ENCODE measurements at places on chromosomes 7 and 10.

DNA sequence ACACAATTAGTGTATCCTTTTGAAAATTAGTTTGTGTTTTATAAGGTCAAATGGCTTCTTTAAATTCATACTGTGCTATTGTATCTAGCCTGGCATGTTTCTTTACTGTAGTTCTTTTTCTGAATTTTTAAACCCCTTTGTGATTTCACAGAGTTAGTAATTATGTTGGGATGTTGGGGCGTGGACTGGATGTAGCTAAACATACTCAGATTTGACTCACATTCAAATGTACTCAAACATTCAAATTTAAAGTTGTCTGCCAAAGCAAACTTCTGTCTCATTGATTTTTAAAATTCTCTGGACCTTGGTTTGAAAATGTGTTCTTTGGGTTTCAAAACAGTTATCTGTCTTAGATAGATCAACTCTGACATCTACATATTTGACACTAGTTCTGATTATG, 7.2 kb upstream of the NRP1 start:
- no peak for DNase-seq

GRCh38 chr7:80415114-80415513, 96.8 kb downstream of the GNAT3 start:
- no peak for DNase-seq

GRCh38 chr7:96833676-96834453, 124.2 kb upstream of the SEM1 start:
- no peak for DNase-seq

DNA sequence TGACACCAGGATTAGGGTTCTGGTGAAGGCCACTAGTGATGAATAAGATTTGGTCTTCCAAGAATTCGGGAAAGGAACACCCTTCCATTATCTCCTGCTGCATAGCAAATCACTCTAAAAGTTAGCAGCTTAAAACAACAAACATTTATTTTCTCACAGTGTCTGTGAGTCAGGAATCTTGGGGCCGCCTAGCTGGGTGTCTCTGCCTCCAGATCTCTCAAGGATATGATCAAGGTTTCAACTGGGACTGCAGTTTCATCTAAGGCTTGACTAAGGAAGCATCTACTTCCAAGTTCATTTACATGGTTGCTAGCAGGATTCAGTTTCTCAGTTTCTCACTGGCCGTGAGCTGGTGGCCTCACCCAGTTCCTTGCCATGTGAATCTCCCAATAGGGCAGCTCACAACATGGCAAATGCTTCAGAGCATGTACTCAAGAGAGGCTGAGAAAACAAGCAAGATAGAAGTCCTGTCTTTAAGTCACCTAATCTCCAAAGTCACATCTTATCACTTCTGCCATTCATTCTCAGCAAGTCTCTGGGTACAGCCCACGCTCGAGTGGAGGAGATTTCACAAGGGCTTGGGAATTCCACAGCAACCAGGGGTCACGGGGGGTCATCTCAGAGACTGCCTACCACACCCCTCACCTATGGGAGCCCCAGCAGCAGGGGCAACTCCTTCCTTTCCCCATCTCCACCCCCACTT, 26.8 kb downstream of the TLX1 start:
- no peak for DNase-seq

- DNase-seq, result no peak
Observed at GRCh38 chr10:126964190-126964589, 59.0 kb downstream of the DOCK1 start.

GRCh38 chr7:155392726-155393570, 65.0 kb upstream of the EN2 start:
- DNase-seq, result no peak

GRCh38 chr10:100984672-100985177, 2.6 kb downstream of the MRPL43 start:
- DNase-seq, result no peak

DNA sequence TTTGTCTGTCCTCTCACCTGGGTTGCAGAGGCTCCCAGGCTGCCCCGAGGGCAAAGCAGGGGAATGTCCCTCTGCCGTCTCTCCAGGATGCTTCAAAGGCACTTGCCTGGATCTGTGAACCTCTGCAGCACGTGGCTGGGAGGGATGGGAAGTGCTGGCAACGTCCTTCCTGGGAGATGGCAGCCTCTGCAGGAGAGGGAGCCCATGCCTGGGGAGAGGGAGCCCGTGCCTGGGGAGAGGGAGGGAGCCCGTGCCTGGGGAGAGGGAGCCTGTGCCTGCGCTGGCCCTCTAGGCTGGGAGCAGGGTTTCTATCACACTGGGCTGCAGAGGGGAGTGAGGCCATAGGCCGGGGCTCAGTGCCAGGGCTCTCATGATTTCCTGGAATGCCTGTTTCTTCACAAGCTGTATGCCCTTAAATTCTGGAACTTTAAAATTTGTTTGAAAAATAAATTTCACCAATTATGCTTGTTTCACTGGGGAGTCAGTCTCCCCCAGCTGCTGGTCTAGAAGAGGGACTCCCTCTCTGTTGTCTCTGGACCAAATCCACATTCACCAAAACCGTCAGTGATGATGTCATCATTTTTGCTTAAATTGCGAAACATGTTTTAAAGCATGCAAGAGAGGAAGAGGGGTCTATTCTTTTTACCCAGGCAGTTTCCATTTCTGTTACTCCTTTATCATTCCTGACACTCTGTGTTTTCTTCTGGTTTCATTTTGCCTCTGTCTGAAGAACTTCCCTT, 135.7 kb downstream of the DNAJB6 start:
- no peak for DNase-seq

Measured in T-helper 1 cell (primary cell).